ENCODE measurements at places on chromosomes 6 and 20.

DNA sequence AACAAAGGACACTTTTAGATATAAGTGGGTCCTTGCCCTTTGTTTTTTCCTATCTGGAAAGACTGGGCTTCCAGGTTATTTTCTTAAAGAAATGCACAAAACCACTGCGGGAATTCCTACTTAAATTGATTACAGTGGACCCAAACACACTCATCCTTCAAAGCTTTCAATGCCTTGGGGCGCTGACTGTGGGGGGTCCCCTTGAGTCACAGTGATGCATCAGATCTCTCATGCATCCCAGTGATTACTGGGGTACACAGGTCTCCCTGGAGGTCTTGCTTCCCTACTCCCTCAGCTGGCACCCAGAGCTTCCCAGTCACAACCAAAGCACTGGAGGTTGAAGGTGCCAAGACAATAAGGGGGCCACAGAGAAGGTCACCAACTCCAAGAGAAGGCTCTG, 20.7 kb downstream of the ABHD12 start:
- no peak for DNase-seq

- DNase-seq = no peak
Observed at GRCh38 chr20:23584434-23585199, 16.3 kb upstream of the CST9L start.

- DNase-seq = peak; percentile 57
Observed at GRCh38 chr6:144149894-144150709, at the start of gene STX11. Gene STX11 (plus strand): TSS chr6:144150517. CDS start chr6:144186628, 36,111 bp downstream.

DNA sequence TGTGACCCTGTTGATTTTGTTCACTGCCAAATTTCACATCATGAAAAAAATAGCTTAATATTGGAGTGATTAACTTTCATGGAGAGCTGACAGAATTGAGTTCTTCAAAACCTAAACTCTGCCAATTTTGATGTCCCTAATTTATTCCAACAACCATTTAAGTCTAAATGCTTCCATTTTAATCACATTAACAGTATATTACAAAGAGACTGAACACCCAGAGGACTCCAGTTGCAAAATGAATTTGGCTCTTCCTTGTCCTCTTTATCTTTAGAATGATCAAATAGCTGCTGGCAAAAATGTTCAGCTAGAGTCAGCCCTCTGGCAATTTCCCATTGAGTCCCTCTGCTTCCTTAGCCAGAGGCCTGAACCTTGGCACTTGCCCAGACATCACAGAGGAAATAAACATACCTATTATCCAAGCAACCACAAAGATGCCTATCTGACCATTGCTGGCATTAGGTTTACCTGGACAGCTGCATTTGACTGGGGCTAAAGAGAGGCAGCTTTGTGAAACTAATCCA, 299.0 kb upstream of the STXBP5 start:
- DNase-seq = no peak

GRCh38 chr20:19519466-19519865, 238.6 kb upstream of the RIN2 start:
- DNase-seq = no peak

DNA sequence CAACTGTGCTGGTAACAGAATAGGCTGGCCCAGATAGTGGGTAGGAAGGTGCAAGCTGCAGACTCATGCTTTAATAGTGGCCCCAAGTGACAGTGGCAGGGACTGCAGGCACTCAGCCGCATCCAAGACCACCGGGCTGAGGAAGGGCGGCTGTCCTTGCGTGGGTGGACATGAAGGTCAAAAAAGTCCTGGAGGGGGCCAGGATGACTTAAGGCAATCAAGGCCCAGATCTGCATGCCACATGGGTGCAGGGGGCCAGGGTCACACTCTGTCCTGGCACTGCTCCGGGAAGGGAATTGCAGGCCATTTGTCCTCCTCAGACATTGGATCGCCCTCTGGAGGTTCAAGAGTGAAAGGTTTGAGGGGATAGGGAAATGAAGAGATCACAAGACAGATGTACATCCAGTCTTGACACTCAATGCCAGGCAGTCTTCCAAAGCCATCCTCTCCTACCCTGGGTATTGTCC, 10.4 kb upstream of the VNN2 start:
- no peak for DNase-seq

DNA sequence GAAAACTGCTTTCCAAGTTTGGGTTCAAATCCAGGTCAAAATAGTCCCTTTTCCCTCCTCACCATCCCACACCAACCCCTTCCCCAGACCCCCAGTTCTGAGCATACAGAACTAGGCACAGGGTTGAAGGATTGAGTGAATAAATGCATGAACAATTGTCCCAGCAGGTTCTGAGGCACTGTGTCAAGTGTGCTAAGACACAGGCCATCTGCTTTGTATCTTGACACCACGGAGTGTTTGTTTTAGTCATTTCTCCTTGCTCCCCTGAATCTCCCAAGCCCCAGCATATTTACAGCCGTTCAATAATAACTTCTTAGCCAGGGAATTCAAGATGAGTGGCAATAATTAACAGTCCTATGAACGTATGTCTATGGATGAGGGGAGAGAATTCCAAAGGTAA, 102.8 kb upstream of the JARID2 start:
- no peak for DNase-seq

GRCh38 chr6:151172751-151173150, 67.0 kb upstream of the AKAP12 start:
- DNase-seq = no peak

GRCh38 chr20:58839474-58839874, 11.2 kb downstream of the GNAS-AS1 start:
- DNase-seq = peak; percentile 21

DNA sequence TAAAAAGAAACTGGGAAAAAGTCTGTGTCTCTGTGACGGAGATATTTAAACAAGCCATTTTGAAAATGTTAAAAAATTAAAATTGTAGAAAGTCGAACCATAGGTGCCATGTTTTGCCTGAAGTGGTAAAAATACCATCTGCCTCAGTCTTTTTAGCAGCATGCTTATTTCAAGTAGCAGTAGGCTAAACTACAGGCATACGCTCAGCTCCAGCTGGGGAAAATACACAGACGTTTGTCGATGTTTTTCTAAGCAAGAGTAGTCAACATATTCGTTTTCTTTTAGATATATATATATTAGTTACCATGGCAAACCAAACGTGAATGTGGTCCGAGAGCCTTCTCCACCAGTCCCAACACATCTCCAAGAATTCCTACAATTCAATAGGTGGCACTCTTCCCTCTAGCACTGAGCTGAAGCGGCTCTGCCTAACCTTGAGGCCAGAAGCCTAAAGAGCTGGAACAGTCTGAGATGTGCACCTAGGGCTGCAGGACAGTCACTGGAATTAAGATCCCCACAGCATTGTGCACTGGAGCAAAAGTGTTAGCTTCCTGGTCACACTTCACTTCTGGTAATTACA, 70.2 kb upstream of the BEND3 start:
- no peak for DNase-seq

DNA sequence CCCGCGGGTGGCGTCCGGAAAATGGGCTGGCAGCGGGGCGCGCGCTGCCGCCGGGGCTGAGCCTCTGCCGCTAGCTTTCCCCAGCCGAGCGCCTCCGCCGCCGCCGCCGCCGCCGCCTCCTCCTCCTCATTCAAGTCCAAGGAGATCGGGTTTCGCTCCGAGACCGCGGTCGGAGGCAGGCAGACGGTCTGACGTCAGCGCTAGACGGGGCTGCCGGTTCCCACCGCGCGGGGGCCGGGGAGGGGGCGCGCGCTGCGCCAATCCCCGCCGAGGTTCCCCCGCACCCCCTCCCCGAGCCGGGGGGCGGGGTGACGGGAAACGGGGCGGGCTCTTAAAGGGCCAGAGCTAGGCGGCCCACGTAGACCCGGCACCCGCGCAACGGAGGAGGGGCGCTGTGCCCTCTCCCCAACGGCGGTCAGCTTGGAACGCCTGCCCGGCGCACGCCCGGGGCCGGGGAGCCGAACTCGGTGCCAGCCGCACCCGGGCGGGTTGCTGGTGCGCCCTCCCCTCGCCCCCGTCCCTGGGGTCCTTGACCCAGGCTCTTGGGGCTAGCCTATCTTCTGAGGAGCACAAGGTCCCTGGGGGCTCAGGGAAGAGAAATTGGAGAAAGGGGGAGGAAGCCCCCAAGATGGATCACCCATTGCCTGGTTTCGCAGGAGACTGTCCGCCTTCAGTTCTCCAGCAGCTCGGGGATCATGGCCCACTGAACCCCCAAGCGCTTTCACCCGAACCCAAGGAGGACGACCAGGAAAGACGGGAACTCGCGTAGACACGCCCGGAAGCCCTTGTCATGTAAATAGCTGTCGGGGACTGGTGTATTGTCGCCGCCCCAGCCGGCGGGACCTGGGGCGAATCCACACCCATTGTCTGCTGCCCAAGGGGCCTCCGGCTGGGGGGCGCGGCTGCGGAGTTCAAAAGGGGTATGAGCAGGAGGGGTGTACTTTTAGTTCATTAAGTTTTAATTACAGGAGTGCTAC, at the start of gene PMEPA1:
TSS of gene PMEPA1 (minus strand) at position 193 of the 977 bp plus-strand sequence. CDS start 433 bp downstream, outside the sequence.
- peak; percentile 95 for DNase-seq

GRCh38 chr6:3328145-3328544, 69.4 kb downstream of the PSMG4 start:
- DNase-seq = no peak

GRCh38 chr6:158561321-158561884, 1.5 kb downstream of the TMEM181 start:
- no peak for DNase-seq

DNA sequence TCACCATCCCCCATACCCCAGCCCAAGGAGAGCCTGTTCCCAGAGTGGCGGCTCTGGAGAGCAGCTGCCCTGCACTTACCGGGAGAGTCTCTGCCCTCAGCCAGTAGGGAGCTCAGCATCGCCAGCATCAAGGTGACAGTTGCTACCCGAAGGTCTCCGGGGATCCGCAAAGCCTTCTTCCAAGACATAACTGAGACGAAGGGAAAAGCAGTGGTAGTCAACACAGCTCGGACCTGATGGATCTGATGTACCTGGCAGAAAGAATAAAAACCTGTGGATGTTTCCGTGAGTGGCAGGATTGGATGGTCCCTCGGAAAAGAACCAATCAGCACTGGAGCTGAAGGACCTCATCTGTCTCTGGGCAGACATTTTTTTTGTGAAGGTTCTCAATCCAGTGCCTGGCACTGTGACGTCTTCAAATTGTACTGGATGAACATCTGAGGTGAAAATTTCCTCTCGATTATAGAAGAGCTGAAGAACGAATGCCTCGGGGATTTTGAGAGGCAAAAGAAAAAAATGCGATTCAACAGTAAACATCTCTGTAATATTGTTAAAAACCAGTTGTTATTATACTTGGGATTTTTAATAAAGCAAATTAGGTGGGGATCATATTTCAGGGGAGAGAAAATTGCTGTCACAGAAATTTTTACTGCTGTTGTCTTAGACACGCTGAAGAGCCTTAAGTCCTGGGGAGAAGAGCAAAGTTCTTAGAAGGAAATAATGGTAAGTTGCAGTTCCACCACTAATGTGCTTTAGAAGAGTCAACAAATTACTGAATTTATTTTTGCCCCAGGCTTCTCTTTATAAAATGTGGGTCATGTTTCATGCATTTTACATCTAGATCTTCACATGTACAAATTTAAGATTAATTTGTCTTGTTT, at the start of gene HLA-DQB1:
TSS of gene HLA-DQB1 (minus strand) at position 238 of the 881 bp plus-strand sequence. CDS start at position 188, 50 bp downstream.
- DNase-seq = peak; percentile 11

DNA sequence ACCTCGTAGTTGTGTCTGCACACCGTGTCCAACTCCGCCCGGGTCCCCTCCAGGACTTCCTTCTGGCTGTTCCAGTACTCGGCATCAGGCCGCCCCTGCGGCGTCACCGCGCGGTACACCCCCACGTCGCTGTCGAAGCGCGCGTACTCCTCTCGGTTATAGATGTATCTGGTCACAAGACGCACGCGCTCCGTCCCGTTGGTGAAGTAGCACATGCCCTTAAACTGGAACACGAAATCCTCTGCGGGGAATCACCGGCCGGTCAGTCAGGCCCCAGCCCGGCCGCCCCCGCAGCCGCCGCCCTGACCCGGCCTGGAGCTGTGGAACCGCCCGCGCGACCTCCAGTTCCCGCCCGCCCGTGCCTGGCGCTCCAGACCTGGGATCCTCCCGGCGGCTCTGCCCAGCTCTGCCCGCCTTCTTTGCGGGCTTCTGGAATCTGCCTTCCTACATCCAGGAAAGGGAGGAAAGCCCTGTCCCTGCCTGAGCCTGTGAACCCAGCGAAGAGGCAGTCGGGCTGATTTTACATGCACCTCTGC, 1.6 kb downstream of the HLA-DQB1 start:
- DNase-seq = no peak

GRCh38 chr6:124659427-124659826, 302.8 kb upstream of the RNF217 start:
- no peak for DNase-seq

DNA sequence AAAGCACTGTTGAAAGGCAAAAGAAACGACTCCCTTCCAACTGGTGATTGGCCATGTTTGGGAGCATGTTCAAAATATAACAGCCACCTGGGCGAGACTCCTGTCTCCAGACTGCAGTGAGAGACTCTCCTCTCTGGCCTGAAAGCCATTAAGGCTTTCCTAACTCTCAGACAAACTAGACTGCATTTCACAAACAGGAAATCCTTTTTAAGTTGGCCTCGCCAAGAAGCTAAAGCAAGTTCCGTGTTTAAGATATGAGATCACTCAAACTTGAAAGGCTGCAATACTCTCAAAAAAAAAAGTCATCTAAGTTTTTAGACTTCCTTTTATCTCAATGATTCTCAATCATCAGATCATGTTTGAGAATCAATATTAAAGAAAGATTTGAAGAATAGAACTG, 117.0 kb downstream of the TFAP2A start:
- DNase-seq = no peak

DNA sequence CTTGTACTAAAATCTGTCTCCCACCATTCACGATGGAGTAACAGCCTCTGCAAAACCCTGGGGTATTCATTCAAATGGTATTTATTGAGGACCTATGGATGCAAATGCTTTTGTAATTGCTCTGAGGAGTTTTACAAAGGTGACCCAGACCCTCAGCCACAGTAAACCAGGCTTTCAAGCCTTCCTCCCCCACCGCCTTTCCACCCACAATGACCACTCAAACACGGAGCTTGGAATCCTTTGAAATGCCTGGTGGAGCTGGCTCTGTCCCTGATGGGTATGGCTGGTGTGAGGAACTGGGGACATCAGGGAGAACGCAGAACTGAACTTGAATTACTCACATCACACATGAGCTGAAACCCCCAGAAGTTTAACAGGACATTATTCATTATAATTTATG, 246.4 kb downstream of the CDH26 start:
- DNase-seq = no peak

DNA sequence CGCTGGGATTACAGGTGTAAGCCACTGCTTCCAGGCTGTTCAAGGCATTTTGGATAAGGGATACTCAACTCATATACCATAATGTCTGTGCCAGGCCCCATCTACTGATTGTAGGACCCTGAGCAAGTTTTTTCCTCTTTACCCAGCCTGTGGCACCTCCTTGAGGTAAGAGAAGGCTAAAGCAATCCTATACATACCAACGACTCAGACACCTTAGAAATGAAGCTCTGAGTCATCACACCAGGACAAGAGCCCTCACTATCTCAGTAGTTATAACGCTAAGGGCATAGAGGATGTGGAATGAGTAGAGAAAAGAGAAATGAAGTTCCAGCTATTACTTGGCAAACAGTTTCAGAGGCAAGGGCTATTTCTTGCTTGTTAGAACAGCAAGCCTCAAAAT, 16.9 kb downstream of the NDRG3 start:
- no peak for DNase-seq

GRCh38 chr6:101722471-101722870, 329.0 kb downstream of the GRIK2 start:
- DNase-seq = no peak

- no peak for DNase-seq
Observed at GRCh38 chr6:18395177-18395855, 8.2 kb downstream of the RNF144B start.

Measured in central memory CD4-positive, alpha-beta T cell (primary cell).